ENCODE measurements at places on chromosomes 4 and X.

- H3K36me3 ChIP-seq, result no peaks in the 10 kb centered on the region
- DNase-seq, result peak; percentile 95
- no peaks in the 10 kb centered on the region for H3K4me1 ChIP-seq
Observed at GRCh38 chr4:164956766-164957643, 20.5 kb downstream of the TRIM61 start.

- H3K4me1 ChIP-seq, result peaks cover 12% of the 10 kb centered on the region
- no peaks in the 10 kb centered on the region for H3K27me3 ChIP-seq
- no peak overlapping the region for H3K27ac ChIP-seq
- H3K4me3 ChIP-seq, result no peak overlapping the region
- H3K36me3 ChIP-seq, result no peaks in the 10 kb centered on the region
Observed at GRCh38 chr4:106708464-106708816, 327.7 kb downstream of the DKK2 start.

DNA sequence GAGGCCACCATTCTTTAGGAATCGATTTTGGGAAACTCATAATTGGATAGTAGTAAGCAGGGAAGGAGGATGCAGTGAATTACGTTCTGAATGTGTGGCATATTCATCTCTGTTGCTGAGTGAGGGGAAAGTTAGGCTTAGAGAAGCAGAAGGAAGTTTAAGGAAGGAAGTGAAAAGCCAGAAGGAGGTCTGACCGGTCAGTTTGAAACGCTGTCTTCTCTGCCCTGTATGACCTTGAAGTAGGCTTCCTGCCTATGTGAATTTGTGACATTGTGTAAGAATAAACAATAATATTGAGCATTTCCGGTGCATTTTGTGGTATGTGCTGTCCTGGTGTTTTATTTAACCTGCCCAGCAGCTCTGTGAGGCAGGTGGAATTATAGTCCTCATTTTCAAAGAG lies 67.3 kb downstream of the PDLIM5 start:
- H3K27me3 ChIP-seq, result no peaks in the 10 kb centered on the region
- H3K4me1 ChIP-seq, result no peaks in the 10 kb centered on the region
- peaks cover 25% of the 10 kb centered on the region for H3K36me3 ChIP-seq
- H3K27ac ChIP-seq, result no peak overlapping the region
- no peak for DNase-seq

- H3K27ac ChIP-seq, result no peak overlapping the region
- H3K4me3 ChIP-seq, result no peak overlapping the region
- no peaks in the 10 kb centered on the region for H3K27me3 ChIP-seq
- peaks cover 14% of the 10 kb centered on the region for H3K36me3 ChIP-seq
- H3K4me1 ChIP-seq, result no peaks in the 10 kb centered on the region
- DNase-seq, result no peak
Observed at GRCh38 chrX:70470850-70471289, 26.2 kb downstream of the DLG3 start.

- H3K4me3 ChIP-seq, result no peak overlapping the region
- no peaks in the 10 kb centered on the region for H3K27me3 ChIP-seq
- no peak for DNase-seq
- no peak overlapping the region for H3K27ac ChIP-seq
- no peaks in the 10 kb centered on the region for H3K36me3 ChIP-seq
- H3K4me1 ChIP-seq, result no peaks in the 10 kb centered on the region
Observed at GRCh38 chr4:34193451-34194154, 2050.7 kb downstream of the ARAP2 start.

- no peaks in the 10 kb centered on the region for H3K27me3 ChIP-seq
- DNase-seq, result no peak
- no peaks in the 10 kb centered on the region for H3K4me1 ChIP-seq
- H3K27ac ChIP-seq, result no peak overlapping the region
- H3K36me3 ChIP-seq, result no peaks in the 10 kb centered on the region
- peak overlapping the region; percentile 76 for H3K4me3 ChIP-seq
Observed at GRCh38 chrX:16883487-16883804, 13.3 kb upstream of the RBBP7 start.

- no peak overlapping the region for H3K4me3 ChIP-seq
- H3K4me1 ChIP-seq, result peaks cover 23% of the 10 kb centered on the region
- no peaks in the 10 kb centered on the region for H3K27me3 ChIP-seq
Observed at GRCh38 chr4:27357283-27357682, 496.6 kb downstream of the STIM2 start.
